Inflammatory macrophage (primary cell): ENCODE measurements at places on chromosomes 1 and 21.

DNA sequence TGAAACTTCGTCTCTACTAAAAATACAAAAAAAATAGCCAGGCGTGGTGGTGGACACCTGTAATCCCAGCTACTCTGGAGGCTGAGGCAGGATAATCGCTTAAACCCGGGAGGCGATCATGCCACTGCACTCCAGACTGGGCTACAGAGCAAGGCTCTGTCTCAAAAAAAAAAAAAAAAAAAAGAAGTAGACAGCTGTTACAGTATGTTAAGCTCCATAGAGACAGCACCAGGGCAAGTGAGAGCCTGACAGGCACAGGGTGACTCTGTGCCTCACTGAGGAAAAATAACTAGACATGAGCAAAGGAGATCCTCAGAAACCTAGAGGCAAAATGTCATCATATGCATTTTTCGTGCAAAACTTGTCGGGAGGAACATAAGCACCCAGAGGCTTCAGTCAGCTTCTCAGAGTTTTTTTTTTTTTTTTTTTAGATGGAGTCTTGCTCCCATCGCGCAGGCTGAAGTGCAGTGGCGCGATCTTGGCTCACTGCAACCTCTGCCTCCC lies 9.0 kb upstream of the PRDX1 start:
- DNase-seq, result no peak

DNA sequence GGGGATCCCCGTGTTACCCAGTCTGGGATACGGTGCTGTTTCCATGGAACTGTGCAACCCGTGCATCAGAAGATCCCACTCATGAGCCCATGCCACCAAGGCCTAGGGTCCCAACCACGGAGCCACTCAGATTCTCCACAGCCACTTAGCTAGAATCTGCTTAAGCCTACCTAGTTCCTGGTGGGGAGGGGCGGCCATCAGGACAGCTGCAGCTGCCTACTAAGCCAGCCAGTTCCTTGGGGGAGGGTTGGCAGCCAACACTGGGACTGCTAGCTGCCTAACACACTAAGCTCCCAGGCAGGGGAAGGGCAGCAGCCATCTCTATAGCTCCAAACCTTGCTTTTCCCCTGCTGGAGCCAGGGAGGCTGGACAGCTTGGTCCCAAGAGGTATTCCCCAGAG lies 549.2 kb upstream of the BRINP3 start:
- no peak for DNase-seq

DNA sequence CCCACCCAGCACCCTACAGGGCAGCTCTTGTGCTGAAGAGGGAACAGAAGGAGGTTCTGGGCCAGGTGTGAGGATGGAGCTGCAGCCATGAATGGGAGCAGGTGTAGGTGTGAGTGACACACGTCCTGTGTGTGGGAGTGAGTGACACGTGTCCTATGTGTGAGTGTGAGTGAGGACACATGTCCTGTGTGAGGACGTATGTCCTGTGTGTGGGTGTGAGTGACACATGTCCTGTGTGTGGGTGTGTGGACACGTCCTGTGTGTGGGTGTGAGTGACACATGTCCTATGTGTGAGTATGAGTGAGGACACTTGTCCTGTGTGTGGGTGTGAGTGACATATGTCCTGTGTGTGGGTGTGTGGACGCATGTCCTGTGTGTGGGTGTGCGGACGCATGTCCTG lies 26.4 kb downstream of the MEGF6 start:
- DNase-seq, result no peak

DNA sequence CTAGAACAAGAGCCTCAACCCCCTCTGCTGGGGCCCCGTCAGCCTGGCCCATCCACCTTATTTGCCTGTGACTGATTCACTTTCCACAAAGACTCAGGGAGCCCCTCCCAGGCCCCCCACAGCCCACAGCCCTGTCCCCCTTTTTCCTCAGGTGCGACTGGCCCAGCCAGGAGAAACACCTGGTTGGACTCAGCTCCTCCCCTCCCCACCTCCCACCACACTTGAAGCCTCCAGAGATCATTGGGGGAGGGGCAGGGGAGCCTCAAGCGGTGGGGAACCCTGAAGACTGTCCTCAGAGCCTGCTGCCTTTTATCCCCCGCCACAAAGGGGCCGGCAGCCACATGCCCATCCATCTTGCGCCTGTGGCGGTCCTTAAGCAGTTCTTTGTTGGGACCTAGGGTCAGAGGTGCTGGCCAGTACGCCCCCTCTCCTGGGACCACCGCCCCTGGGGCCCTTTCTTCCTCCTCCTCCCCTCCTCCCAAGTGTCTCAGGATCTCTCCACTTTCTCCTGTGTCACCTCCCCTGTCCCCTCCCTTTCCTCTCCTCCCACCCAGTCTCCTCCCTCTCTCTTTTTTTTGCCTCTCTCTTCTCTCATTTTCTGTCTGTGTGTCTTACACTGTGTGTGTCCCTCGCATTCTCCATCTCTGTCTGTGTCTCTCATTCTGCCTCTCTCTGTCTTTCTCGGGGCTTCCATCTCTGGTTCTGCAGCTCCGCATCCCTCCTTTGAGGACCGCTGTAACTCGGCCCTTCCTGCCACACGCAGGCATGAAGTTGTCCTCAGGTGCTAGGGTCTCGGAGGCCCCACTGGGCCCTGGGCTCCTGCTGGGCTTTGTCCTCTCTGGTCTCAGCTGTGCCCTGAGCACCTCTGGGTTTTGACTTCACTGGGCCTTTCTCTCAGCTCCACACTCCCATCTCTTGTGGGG lies 12.2 kb downstream of the CRABP2 start:
- no peak for DNase-seq

DNA sequence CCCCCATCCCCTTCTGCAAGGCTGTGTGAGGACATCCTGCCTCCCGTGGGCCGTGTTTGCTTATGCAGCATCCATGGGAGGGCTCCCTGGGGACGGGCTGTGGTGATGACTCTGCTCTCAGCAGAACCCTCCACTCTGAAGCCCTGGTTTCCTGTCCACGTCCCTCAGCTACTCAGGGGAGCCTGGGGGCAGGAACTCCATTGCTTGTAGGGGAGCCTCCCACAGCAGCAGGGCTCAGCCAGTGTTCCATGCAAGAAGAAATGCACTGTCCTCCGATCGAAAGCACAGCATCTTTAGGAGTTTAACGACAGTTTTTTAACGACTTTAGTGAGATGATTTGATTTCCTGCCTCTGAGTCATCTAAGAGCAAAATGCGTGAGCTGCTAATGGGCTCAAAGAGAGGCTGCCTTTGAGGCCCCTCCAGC lies 8.3 kb upstream of the KCNAB2 start:
- no peak for DNase-seq

DNA sequence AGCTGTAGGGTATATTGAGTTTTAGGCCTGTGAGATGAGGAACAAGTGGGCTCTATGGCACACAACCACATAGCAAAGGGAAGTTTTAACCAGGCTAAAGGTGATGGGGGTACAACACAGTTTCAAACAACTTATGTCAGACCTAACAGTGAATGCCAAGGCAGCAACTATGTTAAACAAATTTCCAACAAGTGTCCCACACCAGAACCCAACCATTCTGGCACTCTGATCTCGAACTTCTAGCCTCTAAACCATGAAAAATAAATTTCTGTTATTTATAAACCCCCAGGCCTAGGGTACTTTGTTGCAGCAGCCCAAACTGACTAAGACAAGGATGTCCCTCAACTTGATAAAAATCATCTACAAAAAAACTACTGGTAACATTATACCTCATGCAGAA lies 52.3 kb upstream of the INSL5 start:
- DNase-seq, result no peak

DNA sequence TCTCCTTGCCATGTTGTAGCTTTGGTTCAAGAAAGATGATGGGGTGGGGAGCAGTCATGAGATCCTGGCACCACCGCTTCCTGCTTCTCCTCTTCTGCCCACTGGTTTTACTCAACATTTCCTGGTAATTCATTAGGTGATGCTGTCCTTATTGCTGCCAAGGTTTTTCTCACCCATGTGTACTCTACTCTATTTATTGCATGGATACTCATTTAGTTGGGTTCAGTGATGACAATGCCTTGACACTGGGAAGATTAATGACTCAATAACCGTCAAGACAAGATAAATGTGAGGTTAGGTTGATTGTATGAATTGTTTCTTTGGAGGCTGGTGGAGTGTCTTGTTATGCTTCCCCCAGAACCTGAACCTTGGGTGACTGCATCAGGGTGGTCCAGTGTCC lies 484.2 kb downstream of the SIPA1L2 start:
- DNase-seq, result no peak

DNA sequence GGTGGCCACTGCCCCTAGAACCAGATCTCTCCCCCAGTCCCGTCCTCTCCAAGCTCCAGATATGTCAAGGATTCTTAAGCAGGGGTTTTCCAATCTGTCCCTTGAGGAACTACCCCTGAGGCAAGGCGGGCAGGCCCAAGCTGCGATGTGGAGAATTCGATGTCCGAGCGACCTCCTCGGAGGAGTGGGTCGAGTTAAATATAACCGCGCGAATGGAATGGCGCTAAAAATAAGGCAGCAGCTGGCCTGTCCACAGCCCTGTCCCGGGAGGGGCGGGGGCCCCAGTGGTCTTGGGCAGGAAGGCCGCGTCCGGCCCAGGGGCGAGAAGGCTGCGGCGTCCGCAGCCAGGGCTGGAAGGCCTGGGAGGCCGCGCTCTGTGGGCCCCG lies 5.8 kb upstream of the FOXD3 start:
- DNase-seq, result no peak

DNA sequence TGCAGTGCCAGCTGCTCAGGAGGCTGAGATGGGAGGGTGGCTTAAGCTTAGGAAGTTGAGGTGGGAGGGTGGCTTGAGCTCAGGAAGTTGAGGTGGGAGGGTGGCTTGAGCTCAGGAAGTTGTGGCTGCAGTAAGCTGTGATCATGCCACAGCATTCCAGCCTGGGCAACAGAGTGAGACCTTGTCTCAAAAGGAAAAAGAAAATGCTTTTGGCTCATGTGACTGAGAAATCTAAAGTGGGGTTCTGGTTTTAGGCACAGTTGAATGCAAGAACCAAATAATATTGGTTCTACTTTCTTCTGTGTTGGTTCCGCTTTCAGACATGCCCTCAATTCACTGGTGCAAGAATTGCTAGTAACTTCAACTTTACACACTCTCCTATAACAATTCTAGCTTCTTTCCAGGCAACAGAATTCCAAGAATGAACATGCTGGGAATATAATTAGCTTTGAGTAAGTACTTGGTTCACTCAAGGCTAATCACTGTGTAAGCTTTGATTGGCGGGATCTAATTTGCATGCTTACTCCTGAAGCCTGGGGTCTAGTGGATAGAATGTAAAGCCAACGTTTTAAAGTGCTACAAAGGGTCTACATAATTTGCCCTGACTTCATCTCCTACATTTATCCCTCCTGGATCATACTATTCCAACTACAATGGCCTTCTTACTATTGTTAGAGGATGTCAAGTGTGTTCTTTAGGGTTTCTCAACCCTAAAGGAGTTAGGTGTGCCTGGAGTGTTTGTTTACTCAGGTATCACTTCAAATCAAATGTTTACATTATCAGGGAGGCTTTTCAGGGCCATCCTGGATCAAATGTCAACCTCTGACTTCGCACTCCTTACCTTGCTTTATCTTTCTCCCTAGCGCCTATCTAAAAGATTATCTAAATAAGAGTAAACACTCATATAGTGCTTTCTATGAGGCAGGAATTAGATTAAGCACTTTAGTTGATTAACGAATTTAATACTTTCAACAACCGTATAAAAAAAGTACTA lies 115.1 kb downstream of the SLC16A1 start:
- peak; percentile 72 for DNase-seq
